ENCODE measurements at places on chromosomes 3 and 15.

GRCh38 chr3:42786212-42786611 is 13.2 kb upstream of the CCDC13 start:
- DNase-seq, result no peak

DNA sequence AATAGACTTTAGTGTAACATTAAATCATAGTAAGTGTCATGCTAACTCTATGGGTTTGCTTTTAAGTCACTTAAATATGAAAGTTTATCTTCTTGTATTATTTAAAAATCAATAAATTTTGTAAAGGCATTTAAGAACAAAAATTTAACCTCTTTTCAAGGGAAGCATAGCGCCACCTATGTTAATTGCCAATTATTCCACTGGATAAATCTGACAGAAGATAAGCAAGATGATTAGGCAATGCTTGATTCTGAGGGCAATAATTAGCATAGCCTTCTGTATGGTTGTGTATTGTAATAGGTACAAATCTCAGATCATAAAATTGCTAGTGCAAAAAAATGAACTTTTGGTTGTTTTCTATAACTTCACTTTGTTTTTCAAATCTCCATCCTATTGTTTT is 560.1 kb downstream of the GRM7 start:
- DNase-seq, result no peak

GRCh38 chr15:101045835-101046691 is 126.9 kb downstream of the LRRK1 start:
- no peak for DNase-seq

DNA sequence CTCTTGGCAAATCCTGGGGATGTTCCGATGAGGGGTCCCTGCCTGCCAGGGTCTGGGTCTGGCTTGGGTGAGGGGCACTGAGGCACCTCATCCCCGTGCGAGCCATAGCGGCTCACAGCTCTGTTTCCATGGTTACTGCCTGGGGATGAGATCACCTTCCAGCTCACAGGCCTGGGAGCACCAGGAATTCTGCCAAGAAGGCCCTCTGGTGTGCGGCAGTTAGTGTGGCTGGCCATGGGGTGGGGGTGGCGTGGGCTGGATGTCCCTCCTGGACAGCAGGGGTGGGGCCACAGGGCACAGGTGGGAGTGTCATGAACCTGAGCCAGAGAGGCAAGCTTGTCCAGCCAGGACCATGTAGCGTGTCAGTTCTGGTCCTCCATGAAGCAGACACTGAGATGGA is 22.1 kb upstream of the PRR23E start:
- DNase-seq, result no peak

DNA sequence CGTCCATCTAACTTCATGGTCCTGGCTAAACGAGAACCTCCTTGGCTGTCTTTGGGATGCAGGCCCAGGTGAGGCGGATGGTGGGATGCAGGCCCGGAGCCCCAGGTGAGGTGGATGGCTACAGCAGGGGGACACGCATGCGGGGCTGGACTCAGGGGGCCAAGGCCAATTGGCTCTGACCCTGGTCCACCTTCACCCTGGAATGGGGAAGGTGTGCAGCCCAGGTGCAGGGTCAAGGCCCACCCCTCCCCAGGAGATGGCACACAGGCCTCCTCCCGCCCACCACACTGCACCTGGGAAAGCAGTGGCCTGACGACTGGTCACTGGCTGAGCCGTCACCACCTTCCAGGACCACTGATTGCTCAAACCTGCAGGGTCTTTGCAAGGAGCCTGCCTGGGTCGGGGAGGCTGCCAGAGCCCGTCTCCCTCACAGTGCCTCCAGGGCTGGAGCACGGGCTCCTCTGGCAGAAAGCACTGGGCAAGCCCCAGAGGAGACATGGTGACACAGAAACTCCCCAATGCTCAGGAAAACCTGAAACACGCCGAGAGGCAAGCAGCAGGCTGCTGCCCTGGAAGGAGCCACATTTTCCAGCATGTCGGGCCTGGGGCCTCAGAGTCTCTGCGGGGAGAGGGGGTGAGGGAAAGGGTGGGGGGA is 159.6 kb downstream of the LRRK1 start:
- DNase-seq, result no peak

- DNase-seq, result no peak
These were observed 262.1 kb downstream of the LPP start for GRCh38 chr3:188416041-188416440.

GRCh38 chr3:184678317-184679055 is 33.4 kb downstream of the MAGEF1 start:
- DNase-seq, result no peak

DNA sequence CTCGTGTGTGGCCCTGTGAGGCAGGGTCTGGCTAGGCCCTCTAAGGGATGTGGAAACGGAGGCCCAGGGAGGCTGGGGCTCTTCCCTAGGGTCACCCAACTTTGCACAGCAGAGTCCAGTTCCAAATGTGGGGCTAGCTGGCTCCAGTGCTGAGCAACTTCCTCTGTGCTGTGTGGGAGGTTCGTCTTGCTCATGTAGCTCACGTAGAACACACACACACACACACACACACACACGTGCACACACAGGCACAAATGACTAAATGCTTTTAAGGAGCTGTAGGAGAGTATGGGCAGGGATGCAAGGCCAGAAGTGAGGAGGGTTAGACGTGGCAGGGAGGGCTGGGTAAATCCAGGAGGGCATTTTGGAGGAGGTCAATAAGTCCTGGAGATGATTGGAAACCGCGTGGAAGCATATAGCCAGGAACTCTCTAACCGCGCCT is 213.8 kb downstream of the RPLP1 start:
- no peak for DNase-seq

GRCh38 chr3:128483657-128484403 is 9.2 kb downstream of the GATA2 start:
- no peak for DNase-seq

GRCh38 chr15:34691034-34691433 is 63.8 kb downstream of the GJD2 start:
- no peak for DNase-seq

GRCh38 chr3:127193775-127194174 is 844 bp downstream of the PRR23E start:
- no peak for DNase-seq

DNA sequence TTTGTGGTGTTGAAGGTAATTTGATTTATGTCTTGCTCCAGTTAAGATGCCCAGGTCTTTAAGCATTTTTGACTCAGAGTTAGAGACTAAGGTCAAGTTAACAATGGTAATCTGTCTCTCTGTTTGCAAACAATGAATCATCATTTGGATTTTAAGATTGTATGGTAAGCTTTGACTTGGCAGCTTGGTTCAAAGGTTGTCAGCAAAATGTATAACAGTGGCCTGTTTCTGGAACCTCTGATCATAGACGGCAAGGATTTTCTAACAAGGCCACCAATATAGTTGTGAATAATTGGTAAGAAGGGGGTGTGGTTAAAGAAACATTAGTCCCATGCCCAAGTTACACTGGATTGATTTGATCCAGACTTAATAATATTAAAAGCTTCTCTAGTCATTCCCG is 775.2 kb upstream of the GOLIM4 start:
- DNase-seq, result no peak

GRCh38 chr3:138195481-138195880 is 8.4 kb downstream of the ARMC8 start:
- DNase-seq, result no peak

DNA sequence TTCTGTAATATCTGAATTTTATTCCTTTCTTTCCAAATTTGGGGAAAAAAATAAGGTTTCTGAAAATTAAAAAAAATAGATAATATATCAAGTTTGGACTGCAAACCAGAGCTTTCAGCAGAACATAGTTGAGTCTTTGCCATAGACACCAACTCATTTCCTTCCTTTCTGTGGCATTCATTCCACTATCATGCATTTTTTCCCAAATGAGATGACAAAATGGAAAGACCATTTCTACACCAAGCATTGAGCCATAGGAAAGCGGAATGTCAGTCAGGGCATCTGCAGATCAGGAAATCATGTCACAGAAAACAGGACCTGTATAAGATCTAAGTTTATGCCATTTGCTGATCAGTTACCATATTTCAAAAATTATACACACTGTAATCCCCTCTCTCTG is 333.3 kb upstream of the THBS1 start:
- no peak for DNase-seq

DNA sequence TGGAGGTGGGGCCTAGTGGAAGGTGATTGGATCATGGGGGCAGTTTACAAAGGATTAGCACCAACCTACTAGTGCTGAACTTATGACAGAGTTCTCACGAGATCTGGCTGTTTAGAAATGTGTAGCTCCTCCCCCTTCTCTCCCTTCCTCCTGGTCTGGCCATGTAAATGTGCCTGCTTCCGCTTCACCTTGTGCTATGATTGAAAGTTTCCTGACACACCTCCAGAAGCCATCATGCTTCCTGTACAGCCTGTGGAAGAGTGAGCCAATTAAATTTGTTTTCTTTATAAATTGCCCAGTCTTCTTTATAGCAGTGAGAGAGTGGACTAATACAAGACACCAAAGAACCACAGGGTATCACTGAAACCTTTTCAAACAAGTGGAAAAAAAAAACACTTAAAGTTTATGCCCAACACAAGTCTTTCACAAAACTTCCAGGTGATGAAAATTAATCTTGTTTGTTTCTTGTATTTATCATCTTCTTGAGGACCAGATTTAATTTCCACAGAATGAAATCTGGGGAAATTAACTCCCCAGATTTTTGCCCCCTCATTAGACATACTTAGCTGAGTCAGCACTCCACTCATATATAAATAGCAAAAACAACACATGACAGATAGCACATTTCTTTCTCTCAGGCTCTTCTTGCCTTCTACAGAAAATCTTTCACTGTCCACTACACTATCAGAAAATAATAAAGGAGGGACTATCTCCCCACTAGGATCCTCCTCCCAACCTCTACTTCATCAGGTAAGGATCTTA is 847.2 kb downstream of the TUSC7 start:
- DNase-seq, result no peak

GRCh38 chr15:38085931-38086568 is 151.6 kb downstream of the TMCO5A start:
- no peak for DNase-seq

GRCh38 chr3:13213911-13214846 is 140.9 kb upstream of the IQSEC1 start:
- no peak for DNase-seq

GRCh38 chr3:19342389-19342788 is 194.1 kb downstream of the KCNH8 start:
- no peak for DNase-seq

GRCh38 chr3:69143612-69144011 is 21.2 kb upstream of the LMOD3 start:
- no peak for DNase-seq

GRCh38 chr3:114799816-114800215 is 347.3 kb downstream of the ZBTB20 start:
- DNase-seq, result no peak

DNA sequence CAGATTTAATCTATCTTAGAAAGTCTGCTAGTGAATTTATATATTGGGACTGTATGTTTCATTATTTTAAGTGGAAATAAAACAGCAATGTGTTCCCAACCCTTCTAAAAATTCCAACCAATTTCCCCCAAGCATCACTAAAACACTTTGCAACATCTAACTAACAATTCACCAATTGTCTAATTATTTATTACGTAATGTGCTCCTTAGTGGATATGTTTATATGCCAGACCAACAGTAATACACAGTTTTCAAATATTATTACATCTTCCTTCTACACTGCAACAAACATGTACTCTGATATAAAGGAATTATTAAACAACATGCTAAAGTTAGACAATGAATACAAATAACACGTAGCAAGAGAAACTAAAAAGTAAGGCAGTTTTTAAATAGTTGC is 262.6 kb upstream of the THBS1 start:
- no peak for DNase-seq

- DNase-seq, result no peak
These were observed 58.5 kb upstream of the TNFSF10 start for GRCh38 chr3:172581757-172582166.

- no peak for DNase-seq
These were observed 80.9 kb downstream of the RPLP1 start for GRCh38 chr15:69533522-69533921.

GRCh38 chr3:126947429-126947828 is 35.5 kb upstream of the PLXNA1 start:
- DNase-seq, result no peak

- DNase-seq, result no peak
These were observed 48.4 kb downstream of the MLH1 start for GRCh38 chr3:37041546-37042195.

DNA sequence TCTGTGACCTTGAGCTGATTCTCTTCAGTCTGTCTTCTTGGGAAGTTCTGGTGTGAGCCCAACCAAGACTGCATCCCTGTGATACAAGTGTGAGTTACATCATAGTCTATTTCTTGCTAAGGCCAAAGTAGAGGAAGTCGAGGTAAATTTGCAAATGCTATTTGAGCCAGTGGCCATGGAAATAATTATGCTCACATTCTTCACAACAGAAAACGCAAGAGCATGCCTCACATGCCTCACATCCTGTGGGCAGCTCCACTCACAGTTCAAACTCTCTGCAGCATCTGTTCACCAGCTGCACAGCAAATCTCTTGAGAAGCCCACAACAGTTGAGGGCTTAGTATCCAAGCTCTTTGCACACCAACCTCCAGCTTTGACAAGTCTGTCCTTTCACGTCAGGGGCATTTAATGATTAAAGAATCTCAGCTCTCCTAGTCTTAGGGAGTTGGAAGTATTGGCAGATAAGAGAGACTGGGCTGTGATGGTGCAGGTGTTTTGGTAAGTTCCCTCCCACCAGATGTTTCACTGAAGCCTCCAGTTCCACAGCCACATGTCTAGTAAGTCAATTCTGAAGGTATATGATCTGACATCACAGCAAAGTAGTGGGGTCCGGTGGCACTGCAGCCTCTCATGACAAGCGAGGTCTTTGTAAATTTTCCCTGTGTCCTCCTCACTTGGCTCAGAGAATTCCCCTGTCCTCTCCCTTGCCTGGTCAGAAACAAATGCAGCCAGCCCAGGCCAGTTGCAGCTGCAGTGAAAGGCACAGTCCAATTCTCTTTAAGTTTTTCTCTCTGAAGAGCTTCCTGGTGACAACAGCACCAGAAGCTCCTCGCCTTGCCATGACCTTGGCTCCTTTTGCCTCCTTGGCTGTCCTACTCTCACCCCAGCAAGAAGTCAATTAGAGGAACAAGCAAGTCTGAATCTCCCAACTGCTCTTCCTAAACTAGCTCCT is 166.1 kb downstream of the SSR3 start:
- DNase-seq, result no peak

GRCh38 chr15:95017666-95018328 is 786.4 kb downstream of the MCTP2 start:
- DNase-seq, result no peak

- no peak for DNase-seq
These were observed 332.9 kb upstream of the TGFBR2 start for GRCh38 chr3:30273304-30274072.

DNA sequence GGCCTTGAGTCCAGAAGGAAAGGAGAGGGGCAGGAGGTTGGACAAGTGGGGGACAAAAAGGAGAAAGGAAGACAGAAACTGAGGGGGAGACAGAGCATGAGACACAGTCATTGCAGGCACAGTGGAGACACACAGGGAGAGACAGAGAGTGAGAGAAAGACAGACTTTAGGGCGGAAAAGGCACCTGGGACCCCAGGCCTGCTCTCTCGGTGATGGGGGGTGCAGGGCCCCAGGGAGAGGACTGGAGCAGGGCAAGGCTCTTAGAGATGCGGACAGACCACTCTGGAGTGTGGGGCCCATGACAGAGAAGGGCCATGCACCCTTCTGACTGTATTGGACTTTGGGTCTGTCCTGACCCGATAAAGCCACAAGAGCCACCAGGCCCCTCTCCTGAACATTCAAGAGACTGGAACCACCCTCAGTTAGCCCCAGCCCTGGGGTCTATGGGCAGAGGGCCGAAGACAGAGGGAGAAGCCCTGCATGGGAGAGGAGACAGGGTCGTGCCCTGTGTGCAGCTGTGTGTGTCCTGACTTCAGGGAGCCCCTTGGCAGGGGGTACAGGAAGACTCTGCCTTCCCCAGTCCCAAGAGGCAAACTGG is 12.5 kb downstream of the PLCD1 start:
- DNase-seq, result no peak
